ENCODE measurements at places on chromosomes 2 and 18.

- peak; percentile 83 for DNase-seq
Observed at GRCh38 chr2:226030788-226031646, 631.5 kb downstream of the NYAP2 start.

GRCh38 chr18:65221115-65221514 is 529.7 kb upstream of the CDH7 start:
- no peak for DNase-seq

GRCh38 chr2:100344433-100344832 is 22.1 kb upstream of the LONRF2 start:
- no peak for DNase-seq

DNA sequence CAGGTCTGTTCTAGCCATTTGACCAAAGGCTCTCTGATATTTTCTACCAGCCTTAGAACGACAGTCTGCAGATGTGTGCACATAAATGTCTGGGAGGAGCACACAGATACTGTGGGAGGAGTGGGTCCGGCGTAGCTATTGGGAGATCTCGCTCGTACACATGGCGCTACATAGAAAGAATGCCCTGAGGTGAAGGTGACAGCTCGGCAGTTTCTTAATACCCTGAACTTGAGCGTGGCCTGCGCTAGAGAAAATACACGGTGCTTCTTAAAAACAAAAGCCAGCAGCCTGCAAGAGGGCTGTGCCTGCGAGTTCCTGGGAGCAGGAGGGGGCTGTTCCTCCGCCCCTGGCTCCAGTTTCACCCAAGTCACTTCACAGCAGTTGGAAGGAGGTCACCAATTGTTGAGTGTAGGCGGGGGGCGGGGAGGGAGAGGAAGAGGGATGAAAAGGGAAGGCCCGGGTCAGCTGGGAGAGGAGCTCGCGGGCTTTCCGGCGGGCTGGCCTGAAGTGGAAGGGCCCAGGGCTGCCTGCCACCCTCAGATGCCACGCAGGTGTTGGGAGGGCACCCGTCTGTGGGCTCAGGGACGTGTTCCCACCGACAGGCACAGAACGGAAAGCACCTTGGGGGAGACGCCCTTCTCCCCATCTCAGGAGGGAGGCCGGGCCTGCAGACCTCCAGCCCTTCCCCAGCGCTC is 124.7 kb upstream of the ZNF516 start:
- DNase-seq, result peak; percentile 92

- no peak for DNase-seq
Observed at GRCh38 chr18:61755555-61755954, 137.3 kb downstream of the RNF152 start.

GRCh38 chr2:152098496-152099366 is at the start of gene CACNB4:
CACNB4 (minus strand) TSS chr2:152099044.
- DNase-seq, result peak; percentile 54

- DNase-seq, result no peak
Observed at GRCh38 chr2:218558986-218559385, 9.2 kb downstream of the USP37 start.

DNA sequence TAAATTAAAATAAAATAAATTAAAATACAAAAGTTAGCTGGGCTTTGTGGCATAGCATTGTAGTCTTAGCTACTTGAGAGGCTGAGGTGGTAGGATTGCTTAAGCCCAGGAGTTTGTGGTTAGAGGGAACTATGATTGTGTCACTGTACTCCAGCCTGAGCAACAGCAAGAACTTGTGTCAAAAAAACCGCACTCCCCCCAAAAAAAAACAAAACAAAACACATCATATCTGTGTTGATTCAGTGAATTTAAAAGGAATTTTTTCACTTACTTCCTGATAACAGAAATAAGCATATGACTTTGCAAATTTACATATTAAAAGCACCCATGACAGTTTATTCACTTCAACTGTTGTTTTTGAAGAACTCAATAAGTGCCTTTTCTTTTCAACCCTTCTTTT is 68.1 kb upstream of the PELI1 start:
- DNase-seq, result no peak

- no peak for DNase-seq
Observed at GRCh38 chr18:2971741-2972552, 41.0 kb downstream of the LPIN2 start.

DNA sequence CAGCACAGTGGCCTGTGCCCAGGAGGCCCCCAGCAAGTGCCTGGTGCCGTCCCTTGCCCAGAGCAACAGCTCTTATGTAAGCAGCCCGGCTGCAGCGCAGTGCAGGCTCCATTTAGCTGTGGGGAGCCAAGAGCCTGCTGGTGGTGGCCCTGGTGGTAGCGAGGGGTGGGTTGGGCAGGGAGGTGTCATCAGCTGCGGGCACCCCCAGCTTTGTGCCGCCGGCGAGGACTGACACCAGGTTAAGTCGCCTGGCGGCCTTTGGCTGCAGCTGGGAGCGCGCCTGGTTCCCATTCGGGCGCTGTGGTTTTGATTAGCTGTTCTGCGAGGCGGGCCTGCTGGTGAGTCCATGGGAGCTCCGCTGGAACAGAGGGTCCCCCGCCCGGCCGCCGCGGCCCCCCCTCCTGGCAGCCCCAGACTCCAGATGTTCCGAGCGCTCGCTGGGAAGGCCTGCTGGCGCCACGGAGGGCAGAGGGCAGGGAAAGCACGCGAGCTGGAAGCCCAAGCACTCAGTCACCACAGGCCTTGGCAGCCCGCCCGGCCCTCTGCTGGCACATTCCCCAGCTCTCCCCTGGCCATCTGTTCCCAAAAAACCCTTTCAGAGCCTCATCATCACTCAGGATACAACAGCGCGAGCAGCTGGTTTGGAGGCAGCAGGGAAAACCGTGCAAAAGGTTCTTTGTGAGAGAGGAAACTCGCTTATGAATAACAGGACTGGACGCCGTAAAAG is 18.4 kb downstream of the ATOH8 start:
- peak; percentile 100 for DNase-seq

- DNase-seq, result peak; percentile 25
Observed at GRCh38 chr2:140067661-140068060, 1287.5 kb upstream of the NXPH2 start.

GRCh38 chr18:48902023-48902855 is 48.5 kb downstream of the SMAD7 start:
- peak; percentile 93 for DNase-seq

- DNase-seq, result no peak
Observed at GRCh38 chr2:95274291-95275150, at the start of gene PROM2. PROM2 (plus strand) TSS chr2:95274449; CDS start chr2:95274586, 137 bp downstream.

DNA sequence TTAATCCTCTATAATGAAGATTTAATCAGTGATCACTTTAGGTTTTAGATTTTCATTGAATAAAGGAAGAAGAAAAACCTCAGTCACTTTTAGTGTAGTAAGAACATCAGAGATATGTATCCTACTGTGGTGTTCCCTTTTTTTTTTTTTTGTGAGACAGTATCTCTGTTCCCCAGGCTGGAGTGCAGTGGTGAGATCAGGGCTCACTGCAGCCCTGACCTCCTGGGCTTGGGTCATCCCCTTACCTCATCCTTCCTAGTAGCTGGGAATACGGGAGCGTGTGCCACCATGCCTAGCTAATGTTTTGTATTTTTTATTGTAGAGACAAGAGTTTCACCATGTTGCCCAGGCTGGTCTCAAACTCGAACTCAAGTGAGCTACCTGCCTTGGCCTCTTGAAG is 5.1 kb downstream of the SLC39A10 start:
- no peak for DNase-seq

DNA sequence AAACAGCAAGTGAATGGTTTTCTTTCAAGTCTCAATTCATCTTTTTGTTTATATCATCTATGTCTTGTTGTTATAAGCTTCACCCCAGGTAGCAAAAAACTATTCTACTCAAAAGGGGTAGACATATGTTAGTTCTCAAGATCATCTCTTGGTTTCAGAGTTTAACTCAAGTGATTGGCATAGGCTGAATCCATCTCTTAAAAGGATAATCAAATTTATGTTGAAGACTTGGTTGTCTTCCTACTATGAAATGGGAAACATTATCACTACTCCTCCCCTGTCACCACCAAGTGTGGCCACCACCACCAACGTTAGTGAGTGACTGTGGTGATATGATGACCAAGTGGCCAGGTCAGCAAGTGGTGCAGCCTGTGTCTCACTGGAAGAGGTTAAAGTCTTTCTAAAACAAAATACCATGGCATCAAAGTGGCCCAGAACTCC is 1.5 kb downstream of the IL1B start:
- no peak for DNase-seq

DNA sequence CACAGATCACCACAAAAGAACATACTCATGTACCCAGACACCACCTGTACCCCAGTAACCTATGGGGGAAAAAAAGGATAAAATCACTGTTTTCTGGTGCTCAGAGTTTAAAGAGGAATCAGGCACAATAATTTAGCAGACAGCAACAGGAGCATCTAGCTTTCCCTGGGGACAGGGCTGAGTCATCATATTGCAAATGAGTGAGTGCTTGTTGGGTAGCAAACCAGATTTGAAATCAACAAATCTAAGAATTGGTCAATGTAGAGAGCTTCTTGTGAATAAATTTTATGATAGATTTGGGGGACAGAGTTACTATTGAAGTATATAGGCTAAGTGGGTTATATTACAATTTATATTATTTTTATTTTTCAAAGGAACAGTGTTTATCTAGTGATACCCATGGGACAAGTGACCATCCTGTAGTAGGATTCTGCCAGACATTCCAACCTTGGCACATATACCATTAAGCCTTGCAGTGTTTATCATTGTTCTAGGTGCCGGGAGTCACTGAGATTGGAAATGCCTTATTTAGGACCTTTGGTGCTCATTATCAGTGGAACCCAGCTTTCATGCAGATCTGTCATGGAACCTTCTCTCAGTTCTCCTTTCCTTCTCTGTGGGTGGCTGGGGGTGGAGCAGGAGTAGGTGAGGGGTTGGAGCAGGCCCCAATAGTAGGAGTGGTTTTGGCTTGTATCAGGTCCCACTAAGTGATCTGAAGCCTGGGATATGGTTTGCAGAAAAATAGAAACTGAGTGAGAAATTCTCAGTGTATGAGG is 117.2 kb downstream of the CERS6 start:
- no peak for DNase-seq

DNA sequence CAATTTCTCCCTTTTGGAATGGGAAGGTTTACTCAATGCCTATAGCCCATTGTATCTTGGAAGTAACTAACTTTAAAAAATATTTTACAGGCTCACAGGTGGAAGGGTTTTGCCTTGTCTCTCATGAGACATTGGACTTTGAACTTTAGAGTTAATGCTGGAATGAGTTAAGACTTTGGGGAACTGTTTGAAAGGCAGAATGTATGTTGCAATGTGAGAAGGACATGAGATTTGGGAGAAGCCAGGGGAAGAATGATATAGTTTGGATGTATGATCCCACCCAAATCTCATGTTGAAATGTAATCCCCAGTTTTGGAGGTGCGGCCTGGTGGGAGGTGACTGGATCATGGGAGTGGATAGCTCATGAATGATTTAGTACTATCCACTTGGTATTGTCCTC is 17.5 kb upstream of the TBC1D8 start:
- no peak for DNase-seq

DNA sequence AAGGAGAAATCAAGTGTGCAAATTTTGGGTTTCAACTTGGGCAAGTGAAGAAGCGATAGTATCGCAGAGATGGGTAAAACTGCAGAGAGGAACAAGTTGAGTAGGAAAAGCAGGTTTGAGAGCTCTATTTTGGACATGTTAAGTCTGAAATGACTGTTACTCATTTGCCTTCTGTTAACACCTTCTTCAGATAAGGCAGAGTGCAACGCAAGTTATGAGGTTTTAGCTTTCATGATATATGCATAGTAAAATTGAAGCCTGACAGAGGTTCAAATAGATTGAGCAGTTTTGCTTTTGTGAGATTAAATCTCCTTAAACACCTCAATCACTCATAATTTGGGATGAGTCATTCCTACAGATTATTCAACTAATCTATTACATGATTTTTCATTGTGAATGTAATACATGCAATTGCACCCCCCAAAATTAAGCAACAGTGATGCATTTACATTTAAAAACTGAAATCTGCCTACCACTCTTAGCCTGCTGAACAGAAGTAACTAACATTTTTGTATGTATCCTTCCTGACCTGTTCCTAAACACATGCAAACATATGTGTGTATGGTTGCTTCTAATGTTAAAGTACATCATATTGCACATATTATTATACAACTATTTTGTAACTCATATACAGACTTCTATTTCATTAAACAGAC is 575.4 kb downstream of the ARHGAP15 start:
- DNase-seq, result no peak

DNA sequence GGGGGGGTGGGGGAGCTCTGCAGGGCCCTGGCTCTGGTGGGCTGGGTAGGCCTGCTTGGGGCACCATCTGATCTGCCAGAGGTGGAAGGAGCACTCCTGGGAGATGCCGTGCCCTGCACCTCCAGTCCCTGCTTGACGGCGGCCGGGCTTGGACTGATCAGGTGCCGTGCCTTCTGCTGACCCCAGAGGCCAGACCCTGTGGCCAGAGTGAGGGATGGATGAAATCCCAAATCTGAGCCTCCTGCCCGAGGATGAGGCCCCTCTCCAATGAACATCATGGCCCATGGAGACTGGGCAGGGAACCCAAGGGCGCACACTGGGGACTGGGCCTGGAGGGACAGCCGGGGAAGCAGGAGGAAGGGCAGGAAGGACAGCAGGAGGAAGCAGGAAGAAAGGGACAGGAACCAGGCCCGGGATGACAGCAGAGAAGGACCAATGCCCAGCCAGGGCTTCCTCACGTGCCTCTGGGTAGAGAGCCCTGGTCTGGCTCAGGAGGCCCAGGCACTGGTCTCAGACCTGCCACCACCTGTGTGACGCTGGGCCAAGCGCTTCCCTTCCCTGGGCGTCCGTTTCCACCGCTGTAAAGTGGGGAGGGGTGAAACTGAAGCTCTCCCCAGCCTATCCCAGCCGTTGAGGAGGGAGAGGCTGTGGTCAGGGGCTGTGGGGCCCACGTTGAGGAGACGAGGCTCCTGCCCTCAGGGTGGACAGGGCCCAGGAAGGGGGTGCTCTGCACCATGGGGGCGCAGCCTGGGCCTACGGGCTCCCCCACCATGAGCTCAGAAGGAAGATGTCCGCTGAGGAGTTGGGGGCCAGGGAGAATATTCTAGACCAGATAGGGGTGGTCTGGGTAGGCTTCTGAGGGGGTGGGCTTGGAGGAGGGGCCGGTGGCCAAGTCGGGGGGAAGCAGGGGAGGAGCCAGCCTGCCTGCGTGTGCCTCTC is 1.0 kb upstream of the GPR35 start:
- peak; percentile 11 for DNase-seq

GRCh38 chr18:57220480-57220879 is 73.6 kb downstream of the BOD1L2 start:
- no peak for DNase-seq

- no peak for DNase-seq
Observed at GRCh38 chr18:70126832-70127231, 78.7 kb downstream of the RTTN start.
